ENCODE measurements at places on chromosomes 6 and 20.

DNA sequence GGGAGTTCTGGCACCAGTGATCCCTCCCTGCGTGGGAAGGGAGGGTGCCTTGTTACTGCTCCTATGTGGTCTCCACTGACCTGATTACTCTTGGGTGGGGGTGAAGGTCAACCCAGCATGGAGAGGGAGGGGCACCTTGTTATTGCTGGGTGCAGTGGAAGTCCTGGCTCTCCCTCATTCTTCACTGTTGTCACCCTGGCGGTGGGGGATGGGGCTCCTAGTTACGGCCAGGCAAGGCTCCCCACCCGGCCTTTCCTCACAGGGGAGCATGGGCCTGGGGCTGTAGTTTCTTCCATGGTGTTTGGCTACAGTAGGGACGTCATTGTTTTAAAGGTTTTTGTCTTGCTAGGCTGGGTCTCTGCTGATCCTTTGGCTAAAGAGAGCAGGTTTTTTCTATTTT is 40.8 kb downstream of the PACSIN1 start:
- DNase-seq, result no peak

- DNase-seq, result no peak
Observed at GRCh38 chr6:24865161-24865560, 66.4 kb upstream of the ARMH2 start.

DNA sequence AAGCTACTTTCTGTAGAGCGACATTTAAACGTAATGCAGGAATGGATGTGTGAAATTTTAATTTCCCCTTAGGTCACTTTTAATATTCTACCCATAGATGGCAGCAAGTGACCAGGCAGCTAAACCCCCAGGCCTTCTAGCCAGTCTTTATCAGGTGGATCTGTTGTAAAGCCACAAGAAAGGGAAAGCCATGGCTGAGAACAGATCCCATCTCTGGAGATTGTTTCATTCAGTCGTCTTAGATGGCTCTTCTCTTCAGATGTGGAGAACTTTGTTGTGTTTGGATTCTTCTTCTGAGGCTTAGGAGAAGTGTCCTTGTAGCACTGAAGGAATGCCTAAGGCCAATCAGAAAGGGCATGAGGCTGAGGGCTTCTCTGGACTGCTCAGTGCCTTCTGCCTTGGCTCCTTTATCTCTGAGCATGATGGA is 15.8 kb upstream of the RNF182 start:
- DNase-seq, result peak; percentile 64

DNA sequence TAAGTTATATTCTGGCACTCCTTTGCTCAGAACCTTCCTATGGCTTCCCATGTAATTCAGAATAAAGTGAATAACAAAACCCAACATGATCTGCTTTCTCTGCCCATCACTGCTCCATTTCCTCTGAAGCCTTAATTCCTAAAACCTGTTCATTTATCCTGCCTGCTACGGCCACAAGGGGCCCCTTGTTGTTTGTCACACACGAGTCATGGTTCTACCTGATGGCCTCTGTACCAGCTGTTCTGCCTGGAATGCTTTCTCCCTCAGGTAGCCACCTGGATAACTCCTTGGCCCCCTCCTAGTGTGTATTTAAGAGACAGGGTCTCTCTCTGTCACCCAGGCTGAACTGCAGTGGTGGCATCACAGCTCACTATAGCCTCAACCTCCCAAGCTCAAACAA is 26.8 kb downstream of the ERGIC3 start:
- DNase-seq, result no peak

DNA sequence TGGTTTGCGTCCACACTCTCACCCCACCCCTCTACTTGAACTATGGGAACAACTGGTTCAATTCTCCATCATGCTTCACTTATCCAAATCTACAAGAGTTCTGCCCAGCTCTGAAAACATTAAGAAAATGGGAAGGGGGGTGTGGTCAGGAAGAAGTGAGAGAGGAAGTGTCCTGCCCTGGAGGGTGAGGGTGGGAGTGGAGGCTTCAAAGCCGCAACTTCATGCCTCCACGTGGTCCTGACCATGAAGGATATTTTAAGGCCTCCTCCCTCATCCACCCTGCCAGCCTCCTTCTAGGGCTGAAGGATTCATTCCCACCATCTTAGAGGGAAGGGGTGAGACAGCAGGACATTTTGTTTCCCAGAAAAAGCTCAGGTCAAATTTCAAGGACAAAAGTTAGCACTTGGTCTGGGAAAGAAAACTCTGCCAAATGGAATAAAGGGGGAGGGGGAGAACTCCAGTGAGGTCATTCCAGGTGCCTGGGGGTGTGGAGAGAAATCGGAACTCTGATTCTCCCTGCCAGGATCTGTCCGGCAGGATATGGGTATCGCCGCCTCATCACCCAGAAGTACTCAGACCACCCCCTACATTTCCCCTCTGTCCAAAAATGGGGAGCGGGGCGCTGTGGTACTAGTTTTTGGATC is 4.9 kb downstream of the RIMS4 start:
- DNase-seq, result no peak

DNA sequence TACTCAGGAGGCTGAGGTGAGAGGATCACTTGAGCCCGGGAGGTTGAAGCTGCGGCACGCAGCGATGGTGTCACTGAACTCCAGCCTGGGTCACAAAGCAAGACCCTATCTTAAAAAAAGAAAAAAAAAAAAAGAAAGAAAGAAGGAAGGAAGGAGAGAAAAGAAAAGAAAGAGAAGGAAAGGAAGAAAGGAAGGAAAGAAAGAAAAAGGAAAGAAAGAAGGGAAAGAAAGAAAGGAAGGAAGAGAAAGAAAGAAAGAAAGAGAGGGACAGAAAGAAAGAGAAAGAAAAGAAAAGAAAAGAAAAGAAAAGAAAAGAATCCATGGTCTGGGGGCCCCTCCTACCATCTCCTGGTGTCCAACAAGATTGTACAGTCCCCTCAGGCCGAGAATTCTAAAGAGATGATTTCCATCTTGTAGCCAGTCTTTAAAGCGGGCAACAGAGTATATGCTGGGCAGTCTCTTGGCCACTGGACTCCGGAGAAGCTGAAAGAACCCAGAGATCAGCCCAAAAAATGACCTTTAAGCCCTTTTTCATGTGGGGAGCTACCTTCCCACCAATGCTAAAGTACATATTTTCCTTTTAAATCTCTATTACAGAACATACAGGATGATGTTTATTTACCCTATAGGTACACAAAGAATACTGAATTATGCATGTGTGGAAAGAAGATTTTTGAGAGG is 23.7 kb upstream of the RBL1 start:
- DNase-seq, result no peak
